Aorta (tissue), 5 donors: ENCODE measurements at places on chromosomes 7 and 10. TPM values are rescaled to one million over a fixed set of nuclear protein-coding genes. Genes with fewer than 3 reads are reported as not detected.

- no peak overlapping the region for H3K4me3 ChIP-seq
- H3K4me1 ChIP-seq, result no peaks in the 10 kb centered on the region
- no peak overlapping the region for H3K27ac ChIP-seq
These were observed 214.6 kb upstream of the TPK1 start for GRCh38 chr7:145050415-145050814.

The TRPV6 gene
- total RNA-seq, result 0.33 TPM

- no peak overlapping the region for H3K4me3 ChIP-seq
- no peaks in the 10 kb centered on the region for H3K36me3 ChIP-seq
These were observed 399.3 kb downstream of the PPP1R3A start for GRCh38 chr7:113519472-113519871.

- no peaks in the 10 kb centered on the region for H3K36me3 ChIP-seq
- H3K27me3 ChIP-seq, result no peaks in the 10 kb centered on the region
- H3K27ac ChIP-seq, result no peak overlapping the region
- H3K4me1 ChIP-seq, result no peaks in the 10 kb centered on the region
- H3K4me3 ChIP-seq, result no peak overlapping the region
These were observed 9.1 kb upstream of the TMEM236 start for GRCh38 chr10:17742918-17743317.

The HOXA5 gene
- 11.8 TPM for total RNA-seq

The TPK1 gene
- 14.1 TPM for total RNA-seq

The SPACDR gene
- total RNA-seq, result 2.0 TPM
